Endothelial cell (in vitro differentiated cells): ENCODE measurements at places on chromosomes 5 and 9.

DNA sequence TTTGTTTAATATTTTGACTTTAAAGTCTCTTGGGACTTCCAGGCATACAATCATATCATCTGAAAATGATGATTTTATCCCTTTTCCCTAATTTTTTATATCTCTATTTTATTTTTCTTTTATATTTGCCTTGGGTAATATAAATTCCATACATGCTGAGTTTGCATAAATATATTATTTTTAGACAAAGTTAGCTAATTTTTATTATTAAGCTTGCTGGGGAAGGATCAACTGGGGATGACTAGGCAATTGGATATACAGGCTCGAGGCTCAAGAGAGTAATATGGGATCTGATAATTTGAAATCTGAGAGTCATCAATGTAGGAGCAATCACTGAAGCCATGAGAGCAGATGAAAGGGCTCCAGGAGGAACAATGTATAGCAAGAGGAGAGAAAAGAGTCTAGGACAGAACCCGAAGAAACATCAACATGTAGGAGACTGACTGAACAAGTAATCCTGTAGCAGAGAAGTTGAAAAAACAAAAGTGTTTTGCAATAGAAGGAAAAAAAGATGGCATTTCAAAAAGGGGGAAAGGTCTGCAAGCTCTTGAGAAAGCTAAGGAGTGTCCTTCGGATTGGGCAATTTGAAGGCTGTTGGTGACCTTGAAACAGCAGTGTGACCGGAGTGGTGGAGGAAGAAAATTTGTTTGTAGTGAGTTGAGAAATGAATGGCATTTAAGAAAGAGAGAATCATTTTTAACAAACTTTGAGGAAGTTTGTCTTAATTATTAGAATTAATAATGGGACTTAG is 17.0 kb upstream of the RHOBTB3 start:
- DNase-seq: no peak

DNA sequence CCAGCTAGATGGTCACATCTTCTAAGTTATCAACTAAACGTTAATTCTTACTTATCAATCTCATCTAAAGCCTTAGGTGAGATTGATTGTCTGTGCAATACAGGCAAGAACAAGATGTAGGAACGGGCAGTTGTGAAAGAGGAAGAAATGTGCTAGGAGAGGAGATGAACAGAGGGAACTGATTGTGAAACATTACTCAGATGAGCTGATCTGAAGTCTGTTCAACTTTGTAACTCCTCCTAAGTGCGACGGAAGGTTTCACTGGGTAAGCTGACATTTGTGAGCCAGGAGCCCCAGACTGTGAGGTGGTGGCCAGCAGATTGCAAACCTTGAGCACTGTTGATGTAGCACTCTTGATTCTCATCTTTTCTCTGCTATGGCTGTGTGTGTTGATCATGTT is 204.1 kb downstream of the CD180 start:
- no peak for DNase-seq

DNA sequence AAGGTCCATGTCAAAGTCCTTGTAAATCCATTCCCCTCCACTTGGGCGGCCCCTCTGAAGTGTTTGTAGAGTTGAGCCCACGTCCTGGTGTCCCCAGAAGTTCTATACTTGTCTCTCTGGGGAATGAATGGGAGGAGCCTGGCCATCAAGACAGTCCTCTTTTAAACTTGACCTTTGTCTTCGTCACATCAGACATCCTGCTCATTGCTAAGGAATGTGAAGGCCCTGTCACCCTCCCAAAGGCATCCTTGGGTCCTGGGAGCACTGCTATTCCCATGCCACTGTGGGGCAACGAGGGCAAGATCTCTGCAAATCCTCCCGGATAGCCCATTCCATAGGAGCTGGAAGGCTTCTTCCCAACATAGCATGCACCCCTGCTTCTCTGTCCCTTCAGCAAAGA is 235.5 kb downstream of the SLIT3 start:
- no peak for DNase-seq

DNA sequence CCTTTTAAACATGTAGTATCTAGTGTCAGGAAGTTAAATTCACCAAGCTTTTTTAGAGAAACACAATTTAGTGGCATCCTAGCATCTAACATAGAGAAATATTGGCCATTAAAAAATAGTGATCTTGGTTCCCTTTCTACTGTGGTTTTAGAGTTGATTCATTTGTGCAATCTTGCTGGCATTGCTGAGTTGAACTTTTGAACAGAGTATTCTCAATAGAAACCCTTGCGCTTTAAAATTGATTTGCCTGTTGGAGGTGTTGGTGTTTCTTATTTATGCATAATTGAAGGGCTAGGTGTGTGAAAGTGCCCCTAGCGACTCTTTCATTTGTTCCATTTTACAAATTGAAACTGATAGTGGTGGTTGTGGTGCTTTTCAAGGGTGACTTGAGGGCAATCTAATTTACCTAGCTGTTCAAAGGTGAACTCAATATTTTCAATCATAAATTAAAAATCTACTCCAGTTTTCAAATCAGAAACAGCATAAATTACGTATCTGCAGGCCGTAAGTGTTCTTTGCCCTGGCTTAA is 73.0 kb upstream of the MPDZ start:
- no peak for DNase-seq

- DNase-seq: no peak
Observed at GRCh38 chr5:140546851-140547507, 483 bp upstream of the EIF4EBP3 start.

GRCh38 chr9:36858805-36859375 is 175.2 kb downstream of the PAX5 start:
- no peak for DNase-seq

DNA sequence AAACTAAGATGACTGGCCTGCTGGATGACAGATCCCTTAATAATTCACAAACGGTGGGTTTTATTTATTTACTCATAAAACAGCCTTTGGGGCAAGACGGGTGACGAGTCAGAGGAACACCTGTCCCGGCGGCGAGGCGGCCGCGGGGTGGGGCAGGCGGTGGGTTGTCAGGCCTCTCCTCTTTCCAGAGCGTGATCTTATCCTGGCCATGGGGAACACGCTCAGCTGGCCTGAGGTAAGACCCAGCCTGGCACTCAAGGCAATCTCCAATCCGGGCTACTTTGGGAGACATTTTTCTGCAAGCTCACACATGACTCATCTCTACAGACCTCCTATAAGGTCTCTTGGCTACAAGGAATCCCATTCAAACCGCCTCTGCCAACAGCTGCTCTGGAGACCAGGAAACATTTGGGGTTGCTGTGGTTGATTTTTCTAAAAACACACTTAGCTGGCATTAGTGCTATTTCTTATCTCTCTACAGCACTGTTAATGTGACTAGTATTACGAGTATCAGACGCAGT is 6.3 kb downstream of the RAPGEF1 start:
- no peak for DNase-seq

DNA sequence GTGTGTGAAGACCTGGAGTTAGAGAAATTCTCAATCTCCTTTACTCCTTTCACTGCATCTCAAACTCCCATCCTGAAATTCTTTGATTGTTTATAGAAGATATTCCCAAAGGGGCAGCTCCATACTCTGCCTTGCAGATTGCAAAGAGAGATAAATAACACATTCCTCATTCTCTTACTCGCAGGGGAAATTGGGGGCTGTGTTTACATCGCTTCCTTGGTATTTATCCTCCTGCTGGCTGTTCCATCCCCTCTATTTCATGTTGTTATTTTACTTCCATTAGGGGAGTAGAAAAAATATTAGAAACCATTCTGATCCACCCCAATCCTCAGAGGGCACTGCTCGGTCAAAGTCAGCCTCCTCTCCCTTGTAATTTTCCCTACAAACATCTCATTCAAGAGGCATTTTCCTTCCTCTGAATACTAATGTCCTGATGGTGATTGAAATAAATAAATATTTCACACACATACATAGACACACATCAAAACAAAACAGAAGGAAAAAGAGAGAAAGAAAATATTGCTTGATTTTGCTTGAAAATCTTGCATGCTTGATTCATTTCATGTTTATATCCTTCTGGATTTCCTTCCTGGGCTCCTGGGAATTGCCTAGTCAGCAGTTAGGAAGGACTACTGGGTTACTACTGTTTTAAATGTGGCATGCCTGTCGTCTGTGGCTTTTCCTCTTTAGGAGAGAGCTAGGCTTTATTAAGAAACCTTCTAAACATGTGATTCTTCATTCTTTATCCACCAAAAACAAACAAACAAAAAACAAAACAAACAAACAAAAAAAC is 420.1 kb upstream of the PAPPA start:
- no peak for DNase-seq

- DNase-seq: no peak
Observed at GRCh38 chr9:119453490-119453911, 84.3 kb upstream of the BRINP1 start.
